ENCODE measurements at places on chromosomes 11 and 22.
A peak's percentile ranks its signal among the peaks of the same experiment; 100 is the strongest.

DNA sequence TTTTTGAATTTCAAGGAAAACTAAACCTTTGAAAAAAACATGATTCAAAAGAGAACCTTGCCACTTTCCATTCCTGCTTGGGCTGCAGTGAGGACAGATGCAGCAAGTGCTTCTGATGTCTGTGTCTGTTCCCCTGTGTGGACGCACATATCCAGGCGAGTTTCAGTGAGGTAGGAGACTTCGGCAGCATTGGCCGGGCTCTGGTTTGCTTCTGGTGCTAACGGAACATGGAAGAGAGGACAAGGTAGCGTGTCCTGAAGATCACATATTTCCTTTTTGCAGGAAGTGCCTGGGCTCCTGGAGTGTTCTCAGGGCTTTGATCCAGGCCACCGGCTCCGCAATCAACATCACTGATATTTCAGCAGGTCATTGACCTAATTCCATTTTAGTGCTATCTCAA is 33.1 kb upstream of the IGLL5 start:
- no peak for DNase-seq

- no peak for DNase-seq
These were observed 72.4 kb upstream of the ISX start for GRCh38 chr22:34993548-34993947.

- DNase-seq: no peak
These were observed 41.0 kb upstream of the CTSC start for GRCh38 chr11:88378422-88379066.

GRCh38 chr11:121464352-121464946 is 11.7 kb upstream of the SORL1-AS1 start:
- peak; percentile 80 for DNase-seq

- no peak for DNase-seq
These were observed 45.6 kb downstream of the OR2AT4 start for GRCh38 chr11:75051043-75051442.

- peak; percentile 68 for DNase-seq
These were observed 26.7 kb upstream of the TOLLIP start for GRCh38 chr11:1335811-1336761.

GRCh38 chr11:313304-313786 is 495 bp upstream of the IFITM1 start:
- DNase-seq: no peak

GRCh38 chr11:4125141-4125540 is 30.5 kb downstream of the RRM1 start:
- no peak for DNase-seq

GRCh38 chr11:74896311-74896710 is 52.6 kb downstream of the XRRA1 start:
- DNase-seq: no peak

- DNase-seq: peak; percentile 47
These were observed 39.0 kb downstream of the SLC22A12 start for GRCh38 chr11:64629796-64630562.

DNA sequence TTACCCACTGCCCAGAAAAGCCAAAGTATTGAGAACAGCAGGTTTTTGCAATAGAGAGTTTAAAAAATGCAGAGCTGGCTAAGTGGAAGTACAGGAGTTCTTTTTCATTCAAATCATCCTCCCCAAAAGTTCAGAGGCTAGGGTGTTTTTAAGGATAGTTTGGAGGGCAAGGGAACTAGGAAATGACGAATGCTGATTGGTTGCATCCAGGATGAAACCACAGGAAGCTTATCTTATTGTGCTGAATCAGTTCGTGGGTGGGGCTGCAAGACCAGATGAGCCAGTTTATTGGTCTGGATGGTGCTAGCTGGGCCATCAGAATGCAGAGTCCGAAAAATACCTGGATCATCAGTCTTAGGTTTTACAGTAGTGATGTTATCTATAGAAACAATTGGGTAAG is 1427.1 kb downstream of the LRRC4C start:
- no peak for DNase-seq

DNA sequence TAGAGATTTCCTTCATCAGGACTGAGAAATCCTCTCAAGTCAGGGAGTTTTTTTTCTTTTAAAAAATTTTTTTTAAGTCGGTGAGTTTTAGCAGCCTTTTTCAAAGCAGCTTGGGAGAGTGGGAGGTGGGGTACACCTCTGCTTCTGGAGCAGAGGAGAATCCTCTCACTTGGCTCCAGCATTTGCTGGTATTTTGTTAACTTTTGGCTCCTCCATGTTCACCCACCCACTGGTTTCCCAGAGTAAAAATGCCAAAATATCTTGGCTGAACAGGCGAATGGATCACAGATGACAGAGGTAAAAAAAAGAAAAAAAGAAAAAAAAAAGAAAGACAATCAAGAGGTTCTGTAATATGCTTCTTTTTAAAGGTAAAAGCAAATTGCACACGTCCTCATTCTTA is 68.0 kb downstream of the GAB2 start:
- no peak for DNase-seq

DNA sequence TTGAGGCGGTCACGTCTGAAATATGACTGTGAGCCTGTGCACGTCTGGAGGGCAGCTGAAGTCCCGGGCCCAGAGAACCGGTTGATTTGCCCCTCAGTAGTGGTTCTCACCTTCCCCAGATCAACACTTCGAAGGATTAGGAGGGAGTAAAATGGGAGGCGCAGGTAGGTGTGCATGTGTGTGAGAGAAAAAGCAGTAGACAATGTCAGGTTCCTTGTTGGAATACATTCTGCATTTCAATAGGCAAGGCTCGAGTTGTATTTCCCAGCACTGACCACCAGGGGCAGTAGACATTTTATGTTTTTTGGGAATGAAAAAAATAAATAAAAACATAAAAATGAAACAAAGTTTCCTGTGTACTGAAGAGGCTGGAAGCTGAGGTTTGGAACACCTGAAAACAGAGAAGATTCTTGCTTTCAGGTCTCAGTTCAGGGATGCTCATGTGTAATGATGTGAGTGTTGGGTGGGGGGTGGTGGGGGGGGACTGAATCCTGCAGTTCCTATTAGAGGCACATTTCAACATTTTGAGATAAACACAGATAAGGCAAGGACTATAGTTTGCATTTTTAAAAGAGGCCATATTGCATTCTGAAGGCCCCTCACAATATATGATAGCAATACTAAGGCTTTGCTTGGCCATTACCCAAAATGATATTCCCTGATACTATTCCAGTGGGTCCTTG is 333.9 kb downstream of the CADM1 start:
- no peak for DNase-seq

DNA sequence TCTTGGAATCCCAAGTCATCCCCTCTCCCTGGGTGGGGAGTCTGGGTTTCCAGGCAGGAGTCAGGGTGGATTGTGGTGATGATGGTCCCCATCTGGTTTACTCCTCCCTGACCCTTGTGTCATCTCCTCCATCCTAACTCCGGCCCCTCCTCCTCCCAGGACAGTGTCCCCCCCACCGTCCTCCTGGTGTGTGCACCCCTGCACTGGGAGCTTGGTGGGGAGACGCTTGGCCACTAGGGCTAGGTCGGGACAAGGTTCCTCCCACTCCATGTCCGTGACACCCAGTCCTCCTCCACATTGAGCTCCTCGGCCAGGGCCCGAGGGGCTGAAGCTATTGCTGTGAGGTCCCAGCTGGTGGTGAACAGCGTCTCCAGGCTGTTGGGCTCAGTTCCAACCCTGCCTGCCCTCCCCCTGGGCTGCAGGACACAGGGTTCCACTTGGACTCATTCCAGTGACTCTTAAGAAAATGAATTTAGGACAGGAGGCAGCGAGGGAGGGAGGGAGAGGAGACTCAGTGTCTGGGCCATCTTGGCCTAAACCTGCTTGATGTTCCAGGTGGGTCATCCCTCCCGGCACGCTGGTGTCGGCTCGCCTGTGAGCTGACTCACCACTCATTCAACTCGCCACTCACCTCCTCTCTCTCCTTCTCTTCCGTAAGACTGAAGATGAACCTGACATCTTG is 433.2 kb downstream of the TBC1D22A start:
- no peak for DNase-seq

DNA sequence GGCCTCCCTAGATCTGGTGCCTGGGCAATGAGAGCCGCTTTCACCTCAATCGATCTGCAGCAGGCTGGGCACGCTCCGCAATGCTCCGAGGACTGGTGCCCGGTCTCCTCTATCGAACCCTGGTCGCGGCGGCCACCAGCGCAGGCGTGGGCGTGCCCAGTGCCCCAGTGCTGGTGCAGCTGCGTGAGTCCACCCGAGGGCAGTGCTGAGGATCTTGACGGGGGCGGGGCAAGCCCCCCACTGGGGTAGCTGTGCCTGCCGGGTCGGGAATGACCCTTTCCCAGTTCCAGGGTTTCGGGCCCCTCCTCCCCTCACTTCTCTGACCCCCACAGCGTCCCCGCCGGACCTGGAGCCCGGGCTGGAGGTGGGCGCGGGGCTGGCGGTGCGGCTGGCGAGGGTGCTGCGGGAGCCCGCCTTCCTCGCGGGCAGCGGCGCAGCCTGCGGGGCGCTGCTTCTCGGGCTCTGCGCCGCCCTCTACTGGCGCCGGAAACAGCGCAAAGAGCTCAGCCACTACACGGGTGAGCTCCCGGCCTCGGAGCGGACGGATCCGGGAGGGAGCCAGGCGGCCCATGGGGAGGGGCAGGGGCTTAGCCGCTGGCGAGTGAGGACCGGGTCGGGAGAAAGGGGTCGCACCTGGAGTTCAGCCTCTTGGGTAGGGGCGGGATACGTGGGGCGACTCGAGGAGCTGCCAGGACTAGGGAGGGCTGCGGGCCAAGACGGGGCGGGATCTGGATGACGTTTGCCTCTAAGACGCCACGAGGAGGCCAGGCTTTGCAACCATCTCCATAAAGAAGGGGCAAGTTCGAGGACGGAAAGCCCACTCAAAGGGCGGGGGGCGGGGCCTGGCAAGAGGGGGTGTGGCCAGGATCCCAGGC is 10.9 kb downstream of the ROBO3 start:
- DNase-seq: peak; percentile 87

DNA sequence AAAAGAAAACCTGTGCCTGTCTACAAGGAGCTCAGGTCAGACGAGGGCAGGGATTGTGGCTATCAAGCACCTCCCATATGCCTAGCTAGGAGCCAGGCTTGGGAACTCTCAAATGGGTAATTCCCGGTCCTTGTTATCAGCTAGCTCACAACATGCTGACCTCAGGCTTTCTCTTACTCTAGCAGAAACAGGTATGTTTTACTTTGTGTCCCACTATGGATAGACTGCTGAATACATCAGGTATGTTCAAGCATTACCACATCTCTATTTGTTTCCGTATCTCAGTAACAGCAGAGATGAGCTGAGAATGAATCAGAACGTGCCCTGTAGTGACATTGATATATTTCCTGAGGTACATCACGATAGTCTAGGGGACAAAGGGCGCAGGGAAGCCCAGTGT is 29.4 kb downstream of the SHISA8 start:
- no peak for DNase-seq

GRCh38 chr11:8058216-8058615 is 22.8 kb upstream of the TUB start:
- peak; percentile 21 for DNase-seq

DNA sequence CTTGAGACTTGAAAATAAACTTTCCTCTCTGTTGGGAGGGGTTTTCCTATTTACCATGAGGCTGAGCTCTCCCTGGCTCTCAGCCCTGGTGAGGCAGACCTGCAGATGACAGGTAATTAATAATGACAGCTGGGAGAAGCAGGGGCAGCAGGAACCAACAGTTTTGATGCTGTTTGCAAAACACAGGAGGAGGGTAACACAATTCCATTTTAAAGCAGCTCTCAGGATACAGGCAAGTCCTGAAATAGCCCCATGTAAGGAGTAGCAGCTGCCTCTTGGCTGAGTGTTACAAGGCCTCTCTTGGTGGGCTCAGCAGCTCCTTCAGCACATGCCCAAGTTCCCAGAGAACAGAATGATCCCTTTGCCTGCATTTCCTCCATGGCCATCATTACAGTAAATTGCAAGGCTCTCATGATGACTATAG is 13.3 kb downstream of the PARVA start:
- peak; percentile 77 for DNase-seq

DNA sequence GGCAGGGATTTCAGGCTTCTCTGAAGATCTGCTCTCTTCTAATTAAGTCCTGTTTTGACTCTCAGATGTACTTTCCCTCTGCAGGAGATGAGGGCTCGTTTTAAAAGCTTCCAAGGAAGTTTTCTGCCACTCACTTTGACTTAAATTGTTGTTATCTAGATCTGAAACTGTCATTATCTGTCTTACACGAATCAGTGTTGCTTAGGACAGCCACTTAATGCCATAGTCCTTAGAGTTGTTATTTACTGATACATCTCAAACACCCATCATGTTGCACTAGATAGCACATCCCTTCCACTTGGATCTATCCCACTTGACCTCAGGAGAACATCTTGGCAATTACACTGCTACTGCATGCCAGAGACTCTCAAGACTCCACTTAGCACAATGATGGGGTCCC is 86.9 kb upstream of the FAT3 start:
- DNase-seq: no peak

- no peak for DNase-seq
These were observed 4.5 kb downstream of the MPPED2 start for GRCh38 chr11:30581675-30582074.

DNA sequence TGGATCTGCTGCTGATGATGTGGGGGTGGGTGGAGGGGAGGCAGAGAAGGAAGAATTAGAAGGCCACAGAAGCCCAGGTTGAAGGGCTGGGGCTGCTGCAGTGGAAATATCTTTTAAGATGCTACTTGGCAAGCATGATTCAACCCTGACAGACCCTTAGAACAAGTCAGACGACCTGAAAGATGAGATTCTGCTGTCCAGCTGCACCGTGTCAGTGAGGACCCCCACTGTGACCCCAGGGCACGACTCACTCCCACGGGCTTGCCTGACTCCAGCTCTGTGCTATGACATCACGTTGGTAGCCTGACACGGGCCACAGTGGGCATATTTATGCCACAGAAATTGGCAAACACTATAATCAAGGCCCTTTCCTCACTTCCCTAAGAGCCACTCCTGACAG is 36.0 kb downstream of the LRFN4 start:
- no peak for DNase-seq

DNA sequence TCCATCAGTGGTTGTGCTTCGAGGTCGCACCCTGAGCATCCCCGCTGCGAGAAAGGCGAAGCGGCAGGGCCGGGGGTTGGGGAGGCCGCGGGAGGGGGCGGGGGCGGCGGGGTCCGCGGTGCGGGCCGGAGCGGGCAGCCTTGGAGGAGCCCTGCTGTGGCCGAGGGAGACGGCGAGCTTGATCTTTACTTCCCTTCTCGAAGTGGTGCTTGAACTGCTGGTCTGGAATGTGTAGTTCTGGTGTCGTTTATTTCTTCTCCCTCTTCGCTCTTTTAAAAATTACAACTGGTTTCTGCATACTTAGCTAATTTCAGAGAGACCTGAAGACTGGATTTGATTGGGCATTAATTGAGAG is 1.1 kb downstream of the APLP2 start:
- peak; percentile 22 for DNase-seq
